ENCODE measurements at places on chromosomes 3 and 15.

DNA sequence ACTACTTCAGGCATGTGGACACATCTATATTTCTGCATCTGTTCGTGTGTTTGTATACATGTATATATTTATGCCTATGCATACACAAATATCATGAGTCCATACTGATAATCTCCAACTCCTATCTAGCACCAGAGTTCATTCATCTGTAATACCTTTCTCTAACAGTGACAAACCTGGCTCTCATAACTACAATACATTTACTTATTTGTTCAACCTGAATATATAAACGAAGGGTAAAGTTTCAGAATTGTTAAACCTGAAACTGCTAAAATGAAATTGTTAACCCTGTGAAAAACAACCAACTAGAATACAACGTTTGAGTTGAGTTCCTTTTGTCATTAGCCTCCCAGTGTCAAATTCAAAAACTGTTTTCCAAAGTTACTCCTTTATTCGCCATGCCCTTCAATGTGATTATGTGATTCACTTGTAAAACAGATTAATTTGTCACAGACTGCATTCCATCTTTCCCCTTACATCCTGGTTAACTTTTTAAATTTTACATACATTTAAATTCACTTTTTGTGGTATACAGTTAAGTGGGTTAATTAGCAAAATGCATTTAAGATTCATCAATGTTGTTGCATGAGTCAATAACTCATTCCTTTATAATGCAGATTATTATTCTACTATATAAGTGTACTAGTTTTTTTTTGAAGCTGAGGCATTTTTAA lies 58.5 kb downstream of the PIK3R4 start:
- DNase-seq, result no peak

- DNase-seq, result no peak
These were observed 218.7 kb upstream of the CTDSPL start for GRCh38 chr3:37642670-37643598.

DNA sequence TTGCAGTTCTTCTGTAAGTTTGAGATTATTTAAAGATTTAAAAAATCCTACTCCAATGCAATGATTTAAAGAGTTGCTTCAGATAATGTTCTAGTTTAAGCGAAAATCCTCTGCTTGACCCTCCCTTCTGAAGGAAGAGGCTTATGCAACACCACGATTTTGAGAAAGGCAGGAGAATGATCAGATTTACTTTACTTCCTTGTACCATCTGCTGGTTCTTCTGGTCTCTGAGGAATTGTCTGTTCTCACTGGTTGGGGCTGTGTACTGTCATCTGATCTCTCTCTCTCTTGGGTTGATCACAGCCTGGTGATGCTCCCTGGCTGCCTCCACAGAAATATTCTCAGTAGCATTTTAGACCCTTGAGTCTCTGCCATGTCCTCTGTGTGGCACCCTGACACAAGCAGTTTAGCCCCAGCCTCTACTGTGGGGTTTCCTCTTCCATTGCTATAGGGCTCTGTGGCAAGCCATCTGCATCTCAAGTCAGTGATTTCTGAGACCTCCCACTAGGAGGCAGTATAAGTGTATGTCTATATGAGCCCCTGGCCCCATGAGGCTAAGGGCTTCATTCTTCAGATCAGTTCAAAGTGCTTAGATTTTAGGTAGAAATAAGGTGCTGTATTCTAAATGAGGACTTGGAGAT lies 50.8 kb upstream of the PLAAT1 start:
- no peak for DNase-seq

- DNase-seq, result no peak
These were observed 55.3 kb downstream of the ISL2 start for GRCh38 chr15:76391847-76392246.

- no peak for DNase-seq
These were observed 25.6 kb upstream of the ACAP2 start for GRCh38 chr3:195468391-195468776.

DNA sequence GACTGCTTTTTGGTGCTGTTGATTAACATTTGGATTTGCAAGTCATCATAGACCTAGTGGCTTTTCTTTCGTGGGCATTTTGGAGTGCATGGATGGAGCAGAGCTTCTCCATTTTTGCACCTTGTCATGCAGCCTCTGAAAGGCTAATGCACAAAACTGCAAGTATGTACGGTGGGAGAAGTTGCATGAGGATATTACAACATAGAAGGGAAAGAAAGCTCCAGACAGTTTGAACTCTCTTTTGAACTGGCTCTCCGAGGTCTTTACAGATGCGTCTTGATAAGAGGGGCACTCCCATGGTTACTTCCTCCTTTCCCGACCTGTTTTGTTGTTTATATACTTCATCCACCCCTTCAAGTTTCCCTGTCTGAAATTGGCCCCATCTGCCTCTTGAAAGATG lies 147.1 kb upstream of the GBE1 start:
- no peak for DNase-seq

DNA sequence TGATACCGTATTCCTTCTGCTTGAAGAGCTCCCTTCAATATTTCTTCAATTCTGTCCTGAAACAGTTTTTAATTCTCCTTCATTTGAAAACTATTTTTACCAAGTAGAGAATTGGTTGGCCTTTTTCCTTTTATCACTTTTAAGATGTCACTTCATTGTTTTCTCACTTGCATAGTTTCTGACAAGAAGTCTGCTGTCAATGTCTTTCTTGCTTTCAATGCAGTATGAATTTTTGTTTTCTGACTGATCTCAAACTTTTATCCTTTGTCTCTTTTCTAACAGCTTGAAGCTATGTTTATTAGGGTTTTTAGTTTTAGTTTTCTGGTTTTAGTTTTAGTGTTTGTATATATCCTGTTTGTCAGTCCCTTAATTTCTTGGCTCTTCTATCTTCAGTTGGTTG lies 364.8 kb upstream of the TPRG1 start:
- DNase-seq, result no peak

DNA sequence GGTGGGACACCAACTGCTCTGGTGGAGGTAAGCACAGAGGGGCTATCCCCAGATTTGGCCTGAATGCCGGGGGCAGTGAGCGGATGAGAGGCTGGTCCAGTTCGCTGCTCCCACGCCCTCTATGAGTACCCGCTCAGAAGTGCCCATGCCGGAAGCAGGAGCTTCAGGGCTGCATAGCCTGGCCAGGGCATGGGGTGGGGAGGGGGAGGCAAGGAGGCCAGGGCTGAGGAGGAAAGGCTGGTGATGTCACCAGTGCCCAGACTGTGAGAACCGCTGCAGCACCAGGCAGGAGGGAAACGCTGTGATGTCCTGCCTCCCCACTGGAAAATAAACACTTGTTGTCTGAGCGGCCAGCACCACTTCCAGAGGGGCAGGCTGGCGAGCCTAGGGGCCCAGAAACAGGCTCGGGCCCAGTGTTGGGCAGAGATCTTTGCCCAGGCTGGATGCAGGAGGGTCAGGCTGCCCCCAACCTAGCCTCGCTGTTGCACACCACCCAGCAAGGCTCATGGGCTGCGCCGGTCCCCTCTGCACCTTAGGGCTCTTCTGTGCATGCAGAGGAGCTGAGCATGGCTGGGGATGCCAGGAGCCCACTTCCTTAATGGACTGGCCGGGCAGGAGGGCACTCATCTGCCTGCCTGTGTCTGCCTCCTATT lies 10.9 kb upstream of the DLL4 start:
- DNase-seq, result no peak

- DNase-seq, result no peak
These were observed 36.2 kb upstream of the PROK2 start for GRCh38 chr3:71821116-71821515.

- DNase-seq, result no peak
These were observed 9.3 kb upstream of the P3H2 start for GRCh38 chr3:190130037-190130436.

- no peak for DNase-seq
These were observed 1.5 kb downstream of the RAB7A start for GRCh38 chr3:128727485-128727884.

- no peak for DNase-seq
These were observed 427.4 kb upstream of the PROK2 start for GRCh38 chr3:72212396-72212795.

DNA sequence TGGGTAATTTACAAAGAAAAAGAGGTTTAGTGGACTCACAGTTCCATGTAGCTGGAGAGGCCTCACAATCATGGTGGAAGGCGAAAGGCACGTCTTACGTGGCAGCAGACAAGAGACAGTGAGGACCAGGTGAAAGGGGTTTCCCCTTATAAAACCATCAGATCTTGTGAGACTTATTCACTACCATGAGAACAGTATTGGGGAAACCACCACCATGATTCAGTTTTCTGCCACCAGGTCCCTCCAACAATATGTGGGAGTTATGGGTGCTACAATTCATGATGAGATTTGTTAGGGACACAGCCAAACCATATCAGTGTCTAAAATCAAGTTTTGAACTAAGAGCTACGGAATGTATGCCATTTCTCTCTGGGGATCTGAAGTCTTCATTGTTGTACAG lies 354.8 kb upstream of the C2CD4B start:
- DNase-seq, result no peak

Measured in activated CD4-positive, alpha-beta T cell treated with anti-CD3 and anti-CD28 coated beads, Interleukin-2, amount 50 U/mL, for 4 hours (primary cell).